Activated CD8-positive, alpha-beta T cell treated with anti-CD3 and anti-CD28 coated beads, Interleukin-2, amount 10 ng/mL, durations not matched to agents 7 days and 5 days (primary cell): ENCODE measurements at places on chromosomes 2 and 18.

- no peak for DNase-seq
- no peak overlapping the region for H3K27ac ChIP-seq
- no peaks in the 10 kb centered on the region for H3K27me3 ChIP-seq
- H3K4me1 ChIP-seq: no peaks in the 10 kb centered on the region
These were observed 77.2 kb downstream of the TCF4 start for GRCh38 chr18:55510809-55511208.

DNA sequence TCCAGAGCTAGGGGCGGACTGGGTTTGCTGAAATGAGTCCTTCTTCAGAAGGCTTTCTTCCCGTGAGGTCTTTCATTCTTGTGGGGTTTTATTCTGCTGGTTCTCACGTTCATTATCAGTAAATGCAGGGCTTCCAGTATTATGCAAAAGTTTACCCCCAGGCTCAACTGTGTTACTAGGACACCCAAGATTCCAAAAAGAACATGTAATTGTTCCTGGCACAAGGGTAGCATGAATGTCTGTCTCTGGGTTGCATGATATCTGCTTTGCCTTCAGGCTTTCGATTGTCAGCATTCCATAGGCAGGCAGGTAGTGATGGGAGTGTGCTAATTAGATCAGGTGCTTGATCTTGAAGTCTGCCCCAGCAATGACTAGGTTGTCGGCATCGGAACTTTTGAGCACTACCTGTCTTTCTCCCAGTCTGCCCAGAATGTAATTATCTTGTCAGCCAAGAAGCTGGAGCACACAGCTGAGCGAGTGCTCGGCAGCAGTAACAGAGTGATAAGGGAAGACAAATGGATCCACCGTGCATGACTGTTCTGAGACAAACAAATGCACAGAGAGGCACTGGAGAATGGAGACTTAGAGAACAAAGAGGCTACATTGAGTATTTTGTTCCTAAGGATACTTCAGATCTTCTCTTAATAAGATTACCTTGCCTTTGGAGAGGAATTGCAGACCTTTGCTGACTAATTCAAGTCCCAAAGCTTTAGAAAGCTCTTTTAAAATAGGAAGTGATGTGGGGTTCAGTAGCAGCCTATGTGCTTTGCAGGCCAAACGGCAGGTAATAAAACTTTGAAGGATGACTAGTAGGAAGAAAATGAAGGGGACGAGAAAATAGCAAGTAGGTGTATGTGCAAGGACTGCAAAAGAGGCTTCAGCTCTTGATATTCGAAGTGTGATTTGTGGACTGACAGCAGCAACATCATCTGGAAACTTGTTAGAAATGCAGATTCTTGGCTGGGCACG, 41.9 kb downstream of the ITGB6 start:
- no peak overlapping the region for H3K4me3 ChIP-seq
- no peaks in the 10 kb centered on the region for H3K36me3 ChIP-seq
- H3K27ac ChIP-seq: no peak overlapping the region
- no peak for DNase-seq
- no peaks in the 10 kb centered on the region for H3K4me1 ChIP-seq
- peaks cover 14% of the 10 kb centered on the region for H3K27me3 ChIP-seq

- peaks cover 12% of the 10 kb centered on the region for H3K36me3 ChIP-seq
- H3K27me3 ChIP-seq: no peaks in the 10 kb centered on the region
- no peak for DNase-seq
- H3K4me3 ChIP-seq: no peak overlapping the region
These were observed 84.3 kb downstream of the MAP3K20 start for GRCh38 chr2:173159791-173160463.

- DNase-seq: no peak
- H3K4me1 ChIP-seq: peaks cover 82% of the 10 kb centered on the region
- H3K27ac ChIP-seq: peak overlapping the region; percentile 48
These were observed 34.0 kb downstream of the DOCK10 start for GRCh38 chr2:225008179-225008856.

DNA sequence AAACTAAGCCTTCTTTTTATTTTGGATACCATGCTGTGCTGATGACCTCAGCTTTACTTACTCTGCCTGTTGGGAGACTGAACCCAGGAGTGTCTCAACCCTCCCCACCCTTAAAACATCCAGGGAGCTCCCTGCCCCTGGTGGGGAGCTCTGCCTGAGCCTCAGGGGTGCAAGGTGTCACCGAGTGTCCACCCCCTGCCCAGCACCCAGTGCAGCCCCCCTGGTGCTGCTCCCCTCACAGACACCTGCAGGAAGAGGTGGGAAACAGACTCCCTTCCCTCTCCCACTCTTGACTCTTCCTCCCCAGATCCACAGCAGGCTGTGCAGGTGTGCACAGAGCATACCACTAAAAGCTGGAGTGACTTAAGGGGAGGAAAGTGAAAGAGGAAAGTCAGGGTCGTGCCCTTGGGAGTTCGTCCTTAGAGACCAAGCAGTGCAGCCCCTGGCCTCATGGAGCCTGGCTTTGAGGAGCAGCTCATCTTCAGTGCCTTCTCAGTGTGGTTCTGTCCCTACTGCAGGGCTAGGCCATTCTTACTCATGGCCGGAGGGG, 51.3 kb downstream of the MYO7B start:
- no peak overlapping the region for H3K4me3 ChIP-seq
- no peak overlapping the region for H3K27ac ChIP-seq
- no peaks in the 10 kb centered on the region for H3K36me3 ChIP-seq
- peaks cover 3% of the 10 kb centered on the region for H3K4me1 ChIP-seq
- H3K27me3 ChIP-seq: no peaks in the 10 kb centered on the region

DNA sequence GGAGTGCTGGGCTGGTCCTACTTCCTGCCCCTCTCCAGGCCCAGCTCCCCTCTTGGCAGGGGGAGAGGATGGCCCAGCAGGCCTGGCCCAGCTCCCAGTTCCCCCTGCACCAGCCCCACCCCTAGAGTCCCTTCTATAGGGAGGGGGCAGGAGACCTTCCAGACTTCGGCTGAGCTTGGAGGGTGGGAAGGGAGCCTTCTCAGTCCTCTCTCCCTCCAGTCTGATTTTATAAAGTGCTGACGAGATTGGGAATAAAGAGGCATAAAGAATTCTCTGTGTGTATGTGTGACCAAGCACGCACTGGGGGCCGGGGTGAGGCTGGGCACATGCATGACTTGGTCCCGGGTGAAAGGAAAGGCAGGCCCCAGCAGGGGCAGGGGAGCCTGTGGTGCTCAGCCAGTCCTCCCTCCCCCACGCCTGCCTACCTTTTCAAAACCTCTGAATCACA, 5.1 kb downstream of the CHPF start:
- H3K4me1 ChIP-seq: peaks cover 16% of the 10 kb centered on the region
- H3K4me3 ChIP-seq: no peak overlapping the region

GRCh38 chr2:143467011-143467410, 337.8 kb downstream of the ARHGAP15 start:
- H3K27me3 ChIP-seq: no peaks in the 10 kb centered on the region
- DNase-seq: no peak
- peaks cover 29% of the 10 kb centered on the region for H3K36me3 ChIP-seq
- peaks cover 27% of the 10 kb centered on the region for H3K4me1 ChIP-seq
- H3K27ac ChIP-seq: no peak overlapping the region

GRCh38 chr2:117481608-117482007, 332.9 kb upstream of the DDX18 start:
- no peak for DNase-seq
- H3K4me1 ChIP-seq: no peaks in the 10 kb centered on the region
- no peaks in the 10 kb centered on the region for H3K27me3 ChIP-seq
- H3K36me3 ChIP-seq: no peaks in the 10 kb centered on the region
- H3K4me3 ChIP-seq: no peak overlapping the region
